ENCODE measurements at places on chromosomes 3 and 15.

DNA sequence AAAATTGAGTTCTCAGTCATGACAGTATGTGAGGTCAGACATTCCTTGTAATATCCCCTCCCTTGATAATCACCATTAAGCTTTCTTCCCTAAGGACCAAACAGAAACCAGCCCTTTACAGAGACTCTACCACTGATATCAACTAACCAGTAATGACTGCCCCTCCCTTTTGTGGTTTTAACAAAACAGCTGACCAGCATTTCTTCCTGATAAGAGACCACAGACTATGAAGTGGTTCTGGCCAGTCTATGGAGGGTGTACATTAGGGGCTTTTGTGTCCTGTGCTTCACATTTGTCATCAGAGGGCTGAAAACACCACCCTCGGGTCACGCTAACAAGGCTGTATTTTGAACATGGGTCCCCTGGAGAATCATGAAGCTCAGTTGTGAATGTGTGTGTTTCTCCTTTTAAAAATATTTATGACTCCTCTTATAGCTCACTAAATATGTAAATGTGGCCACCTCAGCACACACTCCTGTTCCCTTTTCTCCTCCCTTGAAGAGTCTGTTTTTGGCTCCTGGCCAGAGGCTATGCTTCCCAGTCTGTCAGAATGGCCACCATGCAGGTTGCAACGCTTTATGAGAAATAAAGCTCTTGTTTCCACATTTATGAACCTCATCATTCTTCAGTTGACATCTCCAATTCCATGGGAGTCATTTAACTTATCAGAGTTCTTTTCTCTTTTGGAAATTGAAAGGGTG lies 239.3 kb downstream of the CPNE4 start:
- DNase-seq: no peak

GRCh38 chr3:53243165-53243564 lies 12.7 kb downstream of the TKT start:
- peak; percentile 60 for DNase-seq

DNA sequence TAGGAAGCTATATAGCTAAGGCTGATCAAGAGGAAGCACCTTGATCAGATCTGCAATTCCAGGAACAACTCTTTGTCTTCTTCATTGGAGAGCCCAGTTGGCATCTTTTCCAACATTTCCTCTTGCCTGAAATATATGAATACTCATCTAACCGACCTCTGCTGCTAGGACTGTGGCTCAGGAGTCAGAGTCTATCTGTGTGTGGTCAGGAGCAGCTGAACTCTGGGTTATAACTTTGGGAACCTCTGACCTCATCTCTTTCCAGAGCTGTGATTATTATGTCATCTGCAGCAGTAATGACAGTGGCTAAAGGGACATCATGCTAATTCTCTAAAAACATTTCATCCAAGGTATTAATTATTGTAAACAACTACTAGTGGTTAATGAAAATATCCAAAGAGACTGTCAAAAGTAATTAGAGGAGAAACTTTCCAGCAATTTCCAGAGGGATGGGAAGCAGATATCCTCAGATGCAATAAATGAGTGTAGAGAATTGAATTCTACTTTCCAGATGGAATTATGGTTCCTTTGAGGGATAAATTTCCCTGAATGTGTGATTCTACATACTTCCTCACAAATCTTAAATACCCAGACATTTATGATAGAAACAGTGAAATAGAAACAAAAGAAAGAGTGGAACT lies 11.5 kb upstream of the SPINK8 start:
- DNase-seq: no peak

- DNase-seq: no peak
Measured at GRCh38 chr3:139572847-139573672, 33.5 kb upstream of the RBP1 start.

DNA sequence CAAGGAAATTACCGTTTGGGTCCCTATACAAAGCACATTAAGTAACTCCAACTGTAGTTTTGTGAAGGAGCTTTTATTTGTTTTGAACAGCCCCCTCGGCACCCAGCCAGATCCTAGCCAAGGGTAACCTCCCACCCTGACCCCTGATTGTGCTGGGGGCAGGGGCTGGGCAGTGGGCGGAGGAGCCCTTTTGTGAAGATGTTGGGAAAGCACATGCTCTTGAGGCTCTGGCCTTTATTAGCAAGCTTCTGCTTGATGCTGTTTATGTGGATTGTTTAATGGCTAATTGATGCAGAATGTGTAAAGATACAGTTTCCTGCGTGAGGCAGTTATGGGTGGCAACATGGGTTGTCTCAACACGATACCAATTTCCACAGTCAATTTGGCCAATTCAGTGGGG lies 136.5 kb downstream of the MAP2K5 start:
- DNase-seq: no peak

GRCh38 chr3:46987319-46987742 lies 7.9 kb downstream of the NBEAL2 start:
- no peak for DNase-seq

DNA sequence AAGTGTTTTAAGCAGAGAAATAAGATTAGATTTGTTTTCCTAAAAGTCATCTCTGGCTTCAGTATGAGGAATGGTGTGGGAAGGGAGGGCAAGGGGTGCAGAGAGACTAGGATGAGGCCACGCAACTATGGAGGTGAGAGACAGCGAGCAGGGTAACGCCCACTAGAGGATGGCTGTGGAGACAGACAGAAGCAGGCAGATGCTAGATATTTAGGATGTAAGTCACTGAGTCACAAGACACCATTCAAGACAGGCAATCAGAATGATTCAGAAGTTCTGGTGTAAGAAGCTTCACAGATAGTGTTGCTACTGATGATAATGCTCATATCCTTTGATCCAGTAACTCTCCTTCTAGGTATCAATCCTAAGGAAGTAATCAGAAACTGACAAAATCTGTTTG lies 19.1 kb downstream of the HSPBAP1 start:
- DNase-seq: no peak

DNA sequence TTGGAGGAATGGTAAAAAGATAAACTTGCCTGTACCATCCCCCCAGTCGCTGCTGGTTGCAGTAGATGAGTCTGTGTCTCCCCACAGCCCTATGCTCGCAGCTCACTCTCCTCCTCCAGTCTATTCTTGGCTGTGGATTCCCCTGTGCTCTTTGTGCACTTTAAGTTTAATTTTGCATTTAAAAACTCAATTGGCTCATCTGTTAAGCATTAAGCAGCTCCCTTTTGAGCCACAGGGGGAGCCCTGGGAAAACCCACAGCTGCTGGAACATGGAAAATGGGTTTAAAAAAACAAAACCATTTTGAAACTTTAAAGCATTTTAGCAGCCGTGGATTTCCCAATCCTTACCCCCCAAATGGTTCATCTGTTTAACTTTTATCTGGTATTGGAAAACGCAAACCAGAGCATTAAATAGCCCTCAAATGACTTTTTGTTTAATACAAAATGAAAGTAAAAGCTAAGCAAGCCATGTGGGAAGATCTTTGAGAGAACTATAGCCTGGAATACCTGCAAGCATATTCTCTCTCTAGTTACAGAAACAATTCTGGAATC lies 536.9 kb downstream of the ZIC1 start:
- peak; percentile 32 for DNase-seq

DNA sequence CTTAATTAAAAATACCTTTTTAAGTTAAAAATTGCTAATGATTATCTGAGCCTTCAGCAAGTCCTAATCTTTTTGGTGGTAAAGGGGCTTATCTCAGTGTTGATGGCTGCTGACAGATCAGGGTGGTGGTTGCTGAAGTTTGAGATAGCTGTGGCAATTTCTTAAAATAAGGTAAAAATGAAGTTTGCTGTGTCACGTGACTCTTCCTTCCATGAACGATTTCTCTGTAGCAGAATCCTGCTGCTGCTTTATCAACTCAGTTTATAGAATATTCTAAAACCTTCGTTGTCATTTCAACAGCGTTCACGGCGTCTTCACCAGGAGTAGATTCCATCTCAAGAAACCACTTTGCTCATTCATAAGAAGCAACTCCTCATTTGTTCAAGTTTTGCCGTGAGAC lies 110.1 kb downstream of the SUCNR1 start:
- DNase-seq: no peak

GRCh38 chr3:53677413-53677812 lies 168.8 kb downstream of the CHDH start:
- no peak for DNase-seq

- no peak for DNase-seq
Measured at GRCh38 chr3:145767909-145768308, 393.1 kb downstream of the PLOD2 start.

DNA sequence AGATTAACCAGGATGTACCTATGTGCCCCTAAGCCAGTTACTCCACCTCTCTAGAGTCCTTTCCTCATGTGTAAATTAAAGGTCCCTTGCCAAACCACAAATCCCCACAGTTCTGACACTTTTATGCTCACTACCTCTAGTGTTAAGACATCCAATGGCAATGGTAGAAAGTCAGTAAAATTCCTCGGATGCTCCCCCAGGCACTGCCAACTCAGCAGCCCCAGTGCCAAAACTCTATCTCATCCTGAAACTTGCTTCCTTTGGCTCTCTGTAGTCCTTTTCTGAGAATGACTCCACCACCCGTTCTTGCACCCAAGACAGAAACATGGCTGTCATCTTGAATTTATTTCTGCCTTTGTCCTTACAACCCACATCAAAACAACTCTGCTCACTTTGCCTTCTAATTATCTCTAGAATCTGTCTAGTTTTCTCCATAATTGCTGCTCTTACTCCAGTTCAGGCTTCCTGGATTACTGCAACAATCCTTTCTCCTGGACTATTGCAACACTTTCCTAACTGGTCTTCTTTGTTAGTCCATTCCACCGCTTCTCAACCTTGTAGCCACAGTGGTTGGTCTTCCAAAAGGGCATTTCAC lies 41.6 kb downstream of the MB21D2 start:
- DNase-seq: no peak

DNA sequence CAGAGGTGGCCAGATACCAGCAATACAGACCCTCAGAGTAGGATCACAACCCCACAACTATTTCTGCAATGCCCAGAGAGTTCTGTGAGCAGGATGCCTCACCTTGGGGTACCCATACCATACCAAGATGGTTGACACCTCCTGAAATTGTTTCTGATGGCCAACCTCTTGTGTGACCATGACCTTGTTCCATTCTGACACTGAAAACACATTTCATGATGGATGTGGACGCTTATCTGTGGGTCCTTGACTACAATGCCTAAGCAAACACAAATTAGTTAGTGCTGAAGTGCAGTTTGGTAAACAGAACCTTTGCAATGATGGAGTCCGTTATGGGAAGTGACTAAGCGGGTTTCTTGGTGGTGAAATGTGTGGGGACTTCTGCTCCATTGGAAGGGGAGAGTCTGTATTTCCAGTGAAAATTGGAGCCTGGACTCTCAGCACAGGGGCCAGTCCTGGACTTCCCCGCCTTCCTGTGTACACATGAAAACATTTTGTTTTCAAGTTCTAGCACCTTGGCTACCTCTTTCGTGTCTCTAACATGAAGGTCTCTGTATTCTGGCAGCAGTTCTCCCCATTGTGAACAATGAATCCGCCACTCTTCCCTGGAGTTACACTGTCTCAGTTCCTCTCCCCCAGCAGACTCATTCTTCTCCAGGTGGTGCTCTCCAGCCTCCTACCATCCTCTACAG lies 106.2 kb downstream of the XXYLT1 start:
- no peak for DNase-seq

DNA sequence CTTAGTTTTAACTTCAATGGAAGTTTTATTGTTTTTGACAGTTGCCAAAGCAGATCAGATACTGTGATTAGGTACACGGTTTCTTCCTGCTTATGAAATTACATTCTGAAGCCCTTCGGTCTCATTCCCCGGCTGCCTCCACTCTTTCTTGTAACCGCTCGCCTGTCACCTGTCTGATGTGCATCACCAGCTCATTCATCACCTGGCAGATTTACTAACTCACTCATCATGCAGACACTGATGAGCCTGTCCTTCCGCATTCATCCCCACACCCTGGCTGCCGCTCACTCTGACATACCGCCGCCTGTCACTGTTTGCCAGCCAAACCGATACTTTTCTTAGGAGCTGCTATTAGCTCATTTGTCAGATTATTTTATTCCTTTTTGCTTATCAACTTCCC lies 82.8 kb upstream of the NSMCE3 start:
- DNase-seq: no peak

GRCh38 chr3:69491975-69492374 lies 106.1 kb upstream of the FRMD4B start:
- no peak for DNase-seq

DNA sequence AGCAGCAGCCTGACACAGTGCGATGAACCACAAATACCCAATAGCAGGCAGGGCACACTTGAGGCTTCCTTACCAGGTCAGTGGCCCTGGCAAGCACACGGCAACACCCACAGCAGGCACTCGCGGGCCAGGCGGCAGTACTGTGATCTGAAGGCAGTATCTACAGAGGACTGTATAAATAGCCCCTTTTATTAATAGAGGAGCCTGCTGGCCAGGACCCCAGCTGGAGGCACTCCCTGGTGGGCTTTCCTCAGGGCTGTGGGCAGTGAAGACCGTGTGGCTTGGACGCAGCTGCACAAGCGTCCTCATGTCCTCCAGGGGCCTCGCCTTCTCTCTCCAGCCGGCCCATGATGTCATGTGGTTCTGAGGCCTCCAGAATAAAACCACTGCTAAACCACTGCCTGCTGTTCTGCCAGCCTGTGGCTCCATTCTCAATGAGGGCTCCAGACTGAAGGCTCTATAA lies 44.1 kb downstream of the LRIG1 start:
- no peak for DNase-seq

DNA sequence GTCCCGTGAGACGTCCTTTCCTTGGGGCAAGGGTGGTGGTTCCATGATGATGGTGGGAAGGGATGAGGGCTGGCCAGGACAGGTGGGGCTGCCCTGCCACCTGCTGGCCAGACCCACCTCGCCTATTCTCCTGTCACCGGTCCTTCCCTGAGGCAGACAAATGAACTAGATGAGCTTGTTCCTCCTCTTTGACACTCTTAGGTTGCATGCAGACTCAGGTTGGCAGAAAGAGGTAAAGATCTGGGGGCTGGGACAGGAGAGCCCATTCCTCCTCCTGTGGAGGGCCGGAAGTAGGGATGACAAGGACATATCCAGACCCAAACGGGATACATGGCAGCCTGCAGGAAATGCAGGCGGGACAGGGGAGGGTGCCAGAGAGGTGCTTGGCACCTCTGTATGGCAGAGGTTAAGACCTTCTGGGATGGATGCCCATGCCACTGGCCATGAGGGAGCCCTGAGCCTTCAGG lies 38.6 kb downstream of the ACSBG1 start:
- peak; percentile 84 for DNase-seq

GRCh38 chr3:44509393-44509921 lies 32.0 kb upstream of the ZNF445 start:
- DNase-seq: peak; percentile 8

DNA sequence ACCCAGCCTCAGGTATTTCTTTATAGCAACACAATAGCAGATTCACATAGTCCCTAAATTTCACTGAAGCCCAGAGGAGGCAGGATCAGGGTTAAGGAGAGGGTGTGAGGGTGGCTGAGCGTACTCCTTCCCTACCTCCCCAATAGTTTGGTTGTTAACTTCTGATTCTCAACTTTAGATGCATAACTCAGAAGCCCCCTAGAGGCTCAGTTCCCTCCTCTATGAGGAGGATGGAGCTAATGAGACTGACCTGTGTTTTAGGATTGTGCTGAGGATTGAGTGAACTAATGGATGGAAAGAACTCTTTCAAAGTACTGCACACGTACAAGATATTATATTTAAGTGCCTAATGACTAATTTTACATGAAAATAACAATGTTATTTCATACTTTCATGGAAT lies 249.3 kb upstream of the SOX14 start:
- peak; percentile 19 for DNase-seq

GRCh38 chr3:125087768-125088391 lies 32.1 kb upstream of the HEG1 start:
- DNase-seq: no peak

- no peak for DNase-seq
Measured at GRCh38 chr15:100426937-100427336, 85.2 kb upstream of the ADAMTS17 start.

- DNase-seq: no peak
Measured at GRCh38 chr15:60660290-60661051, 181.5 kb upstream of the ICE2 start.

GRCh38 chr15:87827131-87827530 lies 429.4 kb downstream of the NTRK3 start:
- DNase-seq: no peak
